Uterus (tissue), 4 donors: ENCODE measurements at places on chromosomes 5 and 9. TPM values are rescaled to one million over a fixed set of nuclear protein-coding genes. Genes with fewer than 3 reads are reported as not detected.

- peak overlapping the region; percentile 75 for H3K27ac ChIP-seq
- H3K36me3 ChIP-seq, result no peaks in the 10 kb centered on the region
- DNase-seq, result peak; percentile 74
- no peak overlapping the region for H3K4me3 ChIP-seq
These were observed 6.9 kb downstream of the ANXA6 start for GRCh38 chr5:151150471-151151262.

GDA gene
- 4.8 TPM for total RNA-seq

DNA sequence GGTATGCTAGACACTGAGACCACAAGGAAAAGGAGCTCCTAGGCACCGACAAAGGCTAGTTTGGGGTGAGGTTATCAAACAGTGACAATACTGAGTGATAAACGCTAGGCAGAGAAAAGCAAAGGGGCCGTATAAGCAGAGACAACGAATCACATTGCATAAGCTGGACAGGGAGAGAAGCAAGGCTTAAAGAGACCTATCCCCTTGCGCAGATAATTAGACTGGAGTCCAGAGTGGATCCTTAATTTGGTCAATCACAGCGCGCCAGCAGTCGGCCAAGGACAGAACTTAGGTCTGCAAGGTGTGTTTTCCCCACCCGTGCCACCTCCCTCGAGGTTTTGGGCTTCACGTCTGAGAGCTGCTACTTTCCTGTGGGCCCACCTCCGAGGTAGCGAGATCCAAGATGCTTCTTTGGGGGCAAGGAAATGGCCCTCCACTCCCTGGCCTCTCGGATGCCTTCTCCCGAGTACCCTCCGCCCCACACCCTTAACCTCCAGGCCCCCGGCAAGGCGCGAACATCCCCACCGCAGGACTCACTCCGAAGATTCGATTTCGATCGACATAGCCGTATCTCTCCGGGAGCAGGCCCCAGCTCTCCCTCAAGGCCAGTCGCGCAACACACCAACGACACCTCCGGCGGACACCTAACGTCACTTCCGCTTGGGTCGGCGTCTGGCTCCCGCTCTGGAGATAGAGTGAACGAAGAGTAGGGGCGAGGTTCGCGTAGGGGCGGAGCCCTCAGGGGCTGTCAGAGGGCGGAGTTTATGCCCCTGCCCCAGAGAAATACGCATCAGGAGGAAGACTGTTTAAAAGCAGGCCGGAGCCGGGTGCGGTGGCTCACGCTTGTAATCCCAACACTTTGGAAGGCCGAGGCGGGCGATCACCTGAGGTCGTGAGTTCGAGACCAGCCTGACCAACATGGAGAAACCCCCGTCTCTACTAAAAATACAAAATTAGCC lies at the start of gene SMU1:
TSS of gene SMU1 (minus strand) at position 629 of the 959 bp plus-strand sequence. CDS start at position 563, 66 bp downstream.
- no peaks in the 10 kb centered on the region for H3K4me1 ChIP-seq
- H3K27me3 ChIP-seq, result no peaks in the 10 kb centered on the region
- H3K27ac ChIP-seq, result peak within 1 kb of the TSS; percentile 94
- peak within 1 kb of the TSS; percentile 91 for H3K4me3 ChIP-seq
- no peaks in the 10 kb centered on the region for H3K36me3 ChIP-seq
- peak; percentile 98 for DNase-seq

DNA sequence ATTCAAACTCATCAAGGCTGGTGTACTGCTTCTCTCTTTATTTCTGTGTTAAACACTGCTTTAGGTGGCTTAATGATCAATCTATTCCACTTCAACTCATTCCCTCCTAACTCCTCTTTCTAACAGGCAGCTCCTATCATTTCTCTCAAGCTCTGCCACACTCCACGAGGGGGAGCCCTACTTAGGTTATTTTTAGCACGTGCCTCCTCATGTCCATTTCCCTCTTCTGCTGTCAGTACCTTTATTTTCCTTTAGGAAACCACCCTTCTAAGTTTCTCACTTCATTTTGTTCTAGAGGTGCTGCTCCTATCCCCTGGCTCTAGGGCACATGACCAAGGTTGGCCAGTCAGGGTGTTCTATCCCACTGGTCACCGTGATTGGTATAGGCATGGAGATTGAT lies 6.7 kb upstream of the BRINP1 start:
- no peaks in the 10 kb centered on the region for H3K4me1 ChIP-seq
- H3K4me3 ChIP-seq, result no peak overlapping the region
- DNase-seq, result no peak
- H3K27me3 ChIP-seq, result no peaks in the 10 kb centered on the region
